Lung (tissue), 17 donors: ENCODE measurements at places on chromosomes 2 and 18. TPM values are rescaled to one million over a fixed set of nuclear protein-coding genes. Genes with fewer than 3 reads are reported as not detected.

Gene MALT1
- polyA plus RNA-seq, result 6.1 TPM

Gene FMNL2
- 31.2 TPM for polyA plus RNA-seq

Gene CNDP1
- 0.08 TPM for polyA plus RNA-seq

Gene GALR1
- not detected for polyA plus RNA-seq

Gene ERICH2
- polyA plus RNA-seq, result 34.9 TPM

Gene SP110
- 16.2 TPM for polyA plus RNA-seq

Gene SERPINB13
- 1.4 TPM for polyA plus RNA-seq

Gene PPM1G
- 57.5 TPM for polyA plus RNA-seq

Gene PRSS56
- polyA plus RNA-seq, result not detected

Gene BOK
- polyA plus RNA-seq, result 26.8 TPM

Gene USP37
- polyA plus RNA-seq, result 2.7 TPM

DNA sequence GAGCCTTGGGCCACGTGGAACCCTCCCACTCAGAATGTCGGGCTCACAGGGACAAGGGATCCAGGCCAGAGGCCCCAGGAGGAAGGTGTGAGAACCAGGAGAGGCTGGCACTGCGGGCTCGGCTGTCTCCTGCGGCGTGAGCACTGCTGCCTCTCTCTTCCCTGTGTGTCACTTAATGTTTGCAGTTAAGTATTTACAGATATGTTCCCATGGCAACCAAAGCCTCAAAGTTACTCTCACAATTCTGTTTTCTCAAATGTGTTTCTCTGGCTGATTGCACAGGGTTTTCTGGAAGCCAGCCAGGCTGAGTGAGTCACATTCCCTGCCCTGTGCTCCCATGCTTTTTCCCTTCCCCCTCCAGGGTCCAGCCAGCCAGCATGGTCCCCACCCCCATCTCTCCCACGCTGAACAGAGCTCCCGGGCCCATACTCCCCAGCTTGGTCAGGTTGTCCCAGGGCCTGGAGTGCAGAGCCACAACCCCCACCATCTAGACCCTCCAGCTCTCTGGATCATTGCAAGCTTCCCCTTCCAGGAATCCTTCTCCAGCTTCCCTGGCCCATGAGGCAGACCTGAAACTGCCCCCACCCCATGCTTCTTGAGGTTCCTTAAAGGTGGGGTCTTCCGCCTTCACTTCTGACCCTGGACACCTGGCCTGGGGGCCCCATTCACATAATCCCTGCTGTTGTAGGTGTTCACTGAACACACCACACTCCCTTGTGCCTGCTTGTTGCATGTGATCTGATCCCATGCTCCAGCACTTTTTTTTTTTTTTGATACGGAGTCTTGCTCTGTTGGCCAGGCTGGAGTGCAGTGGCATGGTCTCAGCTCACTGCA is 265.9 kb downstream of the CELF4 start:
- no peaks in the 10 kb centered on the region for H3K36me3 ChIP-seq
- H3K4me1 ChIP-seq, result peaks cover 34% of the 10 kb centered on the region
- H3K27ac ChIP-seq, result no peak overlapping the region

DNA sequence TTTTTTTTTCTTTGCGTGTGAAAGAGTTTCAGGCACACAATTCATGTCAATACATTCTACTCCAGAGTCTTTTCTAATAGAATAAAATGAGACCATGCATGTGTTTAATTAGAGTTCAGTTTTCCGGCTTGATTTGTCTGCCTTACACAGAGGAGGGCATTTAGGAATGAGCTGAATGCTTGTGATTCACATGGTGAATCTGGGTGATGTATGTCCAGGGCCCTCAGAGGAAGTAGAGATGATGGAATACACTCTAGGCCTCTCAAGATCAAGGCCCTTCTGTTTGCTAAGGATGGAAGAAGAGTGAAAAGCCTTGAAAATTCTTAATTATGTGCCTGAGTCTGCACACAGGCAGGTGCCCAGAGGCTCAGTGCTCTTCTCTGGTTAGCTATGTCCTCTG is 71.0 kb upstream of the CYRIA start:
- no peaks in the 10 kb centered on the region for H3K27me3 ChIP-seq
- no peaks in the 10 kb centered on the region for H3K36me3 ChIP-seq
- H3K4me1 ChIP-seq, result no peaks in the 10 kb centered on the region
- no peak overlapping the region for H3K27ac ChIP-seq

- H3K36me3 ChIP-seq, result no peaks in the 10 kb centered on the region
- no peak for DNase-seq
- H3K27me3 ChIP-seq, result no peaks in the 10 kb centered on the region
- peaks cover 15% of the 10 kb centered on the region for H3K4me1 ChIP-seq
- no peak overlapping the region for H3K27ac ChIP-seq
These were observed 58.6 kb downstream of the GRB14 start for GRCh38 chr2:164562666-164563065.

DNA sequence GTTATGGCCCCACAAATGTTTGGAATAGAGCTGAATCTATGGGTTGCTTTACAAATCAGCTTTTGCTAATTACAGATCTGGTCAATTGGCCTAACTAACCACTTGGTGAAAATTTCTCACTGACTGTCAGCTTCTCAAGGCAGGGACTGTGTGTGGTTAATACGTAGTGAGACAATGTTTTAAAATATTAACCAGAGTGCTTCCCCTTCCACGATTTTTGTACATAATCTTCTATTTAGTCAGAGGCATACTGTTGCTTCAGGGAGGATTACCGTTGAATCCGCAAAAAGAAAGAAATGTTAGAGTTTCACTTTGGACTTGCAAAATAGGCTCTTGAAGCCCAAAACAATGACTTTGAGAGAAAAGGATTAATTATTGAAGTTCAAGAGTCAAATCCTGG is 14.9 kb upstream of the KCNS3 start:
- no peaks in the 10 kb centered on the region for H3K27me3 ChIP-seq
- no peaks in the 10 kb centered on the region for H3K4me1 ChIP-seq

DNA sequence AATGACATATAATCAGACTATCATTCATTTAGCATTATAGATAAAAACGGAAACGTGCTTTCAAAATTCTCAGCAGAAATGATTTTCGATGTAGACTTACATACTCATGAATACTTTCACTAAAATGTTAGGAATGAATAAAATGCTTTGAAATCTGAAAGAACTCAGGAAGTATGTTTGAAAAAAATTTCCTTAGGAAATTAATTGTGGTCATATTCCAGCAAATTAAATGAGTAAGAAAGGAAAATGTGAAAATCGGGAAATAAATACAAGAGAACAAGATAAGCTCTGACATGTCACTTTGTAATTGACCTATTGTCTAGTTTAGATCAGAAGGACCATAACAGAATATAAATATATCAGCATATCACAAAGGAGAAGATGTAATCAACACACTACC is 981.0 kb upstream of the CDH2 start:
- H3K36me3 ChIP-seq, result no peaks in the 10 kb centered on the region
- no peak overlapping the region for H3K4me3 ChIP-seq
- no peaks in the 10 kb centered on the region for H3K4me1 ChIP-seq

GRCh38 chr18:58569490-58569911 is 59.4 kb downstream of the ALPK2 start:
- no peaks in the 10 kb centered on the region for H3K27me3 ChIP-seq
- peaks cover 11% of the 10 kb centered on the region for H3K4me1 ChIP-seq
- H3K4me3 ChIP-seq, result no peak overlapping the region
- H3K36me3 ChIP-seq, result no peaks in the 10 kb centered on the region
- no peak for DNase-seq
- H3K27ac ChIP-seq, result no peak overlapping the region

GRCh38 chr2:144827404-144827803 is 307.5 kb upstream of the ZEB2 start:
- H3K27ac ChIP-seq, result no peak overlapping the region
- DNase-seq, result no peak
- H3K27me3 ChIP-seq, result no peaks in the 10 kb centered on the region
- H3K4me1 ChIP-seq, result peaks cover 7% of the 10 kb centered on the region
- H3K36me3 ChIP-seq, result no peaks in the 10 kb centered on the region

- H3K4me3 ChIP-seq, result no peak overlapping the region
- peak; percentile 67 for DNase-seq
- peaks cover 17% of the 10 kb centered on the region for H3K4me1 ChIP-seq
- H3K36me3 ChIP-seq, result no peaks in the 10 kb centered on the region
- no peak overlapping the region for H3K27ac ChIP-seq
These were observed 51.9 kb downstream of the REEP1 start for GRCh38 chr2:86285571-86285970.

DNA sequence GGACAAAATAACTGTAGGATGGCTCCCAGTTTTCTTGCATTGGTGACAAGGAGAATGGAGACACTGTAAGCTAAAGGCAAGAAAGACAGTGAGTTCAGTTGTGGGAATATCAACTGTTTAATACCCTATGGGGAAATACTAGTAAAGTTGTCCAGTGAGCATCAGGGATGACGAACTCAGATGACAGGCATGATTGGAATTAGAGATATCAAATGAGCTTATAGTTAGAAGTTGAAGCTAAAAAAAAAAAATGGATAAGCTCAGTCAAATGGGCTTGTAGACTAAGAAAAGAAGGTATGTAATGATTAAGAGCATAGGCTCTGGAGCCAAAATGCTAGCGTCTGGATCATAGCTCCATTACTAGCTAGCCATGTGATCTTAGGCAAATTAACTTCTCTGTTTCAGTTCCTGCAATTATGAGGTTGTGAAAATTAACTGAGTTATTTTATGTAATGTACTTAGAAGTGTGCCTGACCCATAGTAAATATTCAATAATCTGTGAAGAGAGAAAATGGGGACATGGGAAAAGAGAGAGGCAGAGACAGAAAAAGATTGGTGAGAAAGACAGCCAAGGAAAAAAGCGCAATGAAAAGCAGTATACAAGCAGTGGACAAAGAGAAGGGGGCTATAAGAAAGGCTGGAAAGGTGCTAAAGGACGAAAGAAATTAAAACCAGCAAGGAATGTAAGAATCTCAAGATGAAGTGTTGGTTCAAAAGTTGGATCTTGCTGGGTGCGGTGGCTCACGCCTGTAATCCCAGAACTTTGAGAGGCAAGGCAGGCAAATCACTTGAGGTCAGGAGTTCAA is 95.7 kb upstream of the SLC39A10 start:
- no peaks in the 10 kb centered on the region for H3K27me3 ChIP-seq
- H3K4me1 ChIP-seq, result no peaks in the 10 kb centered on the region
- DNase-seq, result no peak
- H3K4me3 ChIP-seq, result no peak overlapping the region
- no peak overlapping the region for H3K27ac ChIP-seq

- no peak overlapping the region for H3K4me3 ChIP-seq
- no peak overlapping the region for H3K27ac ChIP-seq
- H3K36me3 ChIP-seq, result no peaks in the 10 kb centered on the region
- no peaks in the 10 kb centered on the region for H3K27me3 ChIP-seq
These were observed 150.7 kb upstream of the LMAN1 start for GRCh38 chr18:59509481-59510442.

DNA sequence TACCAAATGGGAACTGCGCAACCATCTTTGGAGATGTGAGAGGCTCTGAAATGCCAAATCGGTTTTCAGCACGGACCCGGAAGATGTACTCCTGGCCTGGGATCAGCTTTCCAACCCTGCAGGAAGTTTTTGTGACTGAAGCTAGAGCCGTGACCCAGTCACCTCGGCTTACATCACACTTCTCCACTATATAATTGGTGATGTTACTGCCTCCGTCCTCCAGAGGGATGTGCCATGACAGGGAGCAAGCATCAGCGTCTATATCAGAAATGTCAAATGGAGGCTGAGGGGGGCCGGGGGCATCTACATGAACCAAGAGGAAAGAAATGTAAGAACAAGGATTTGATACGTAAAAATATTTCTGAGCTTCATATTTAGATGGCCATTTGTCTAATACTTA is 104.4 kb downstream of the PLEKHA3 start:
- peaks cover 4% of the 10 kb centered on the region for H3K36me3 ChIP-seq
- no peak overlapping the region for H3K27ac ChIP-seq
- no peaks in the 10 kb centered on the region for H3K4me1 ChIP-seq

DNA sequence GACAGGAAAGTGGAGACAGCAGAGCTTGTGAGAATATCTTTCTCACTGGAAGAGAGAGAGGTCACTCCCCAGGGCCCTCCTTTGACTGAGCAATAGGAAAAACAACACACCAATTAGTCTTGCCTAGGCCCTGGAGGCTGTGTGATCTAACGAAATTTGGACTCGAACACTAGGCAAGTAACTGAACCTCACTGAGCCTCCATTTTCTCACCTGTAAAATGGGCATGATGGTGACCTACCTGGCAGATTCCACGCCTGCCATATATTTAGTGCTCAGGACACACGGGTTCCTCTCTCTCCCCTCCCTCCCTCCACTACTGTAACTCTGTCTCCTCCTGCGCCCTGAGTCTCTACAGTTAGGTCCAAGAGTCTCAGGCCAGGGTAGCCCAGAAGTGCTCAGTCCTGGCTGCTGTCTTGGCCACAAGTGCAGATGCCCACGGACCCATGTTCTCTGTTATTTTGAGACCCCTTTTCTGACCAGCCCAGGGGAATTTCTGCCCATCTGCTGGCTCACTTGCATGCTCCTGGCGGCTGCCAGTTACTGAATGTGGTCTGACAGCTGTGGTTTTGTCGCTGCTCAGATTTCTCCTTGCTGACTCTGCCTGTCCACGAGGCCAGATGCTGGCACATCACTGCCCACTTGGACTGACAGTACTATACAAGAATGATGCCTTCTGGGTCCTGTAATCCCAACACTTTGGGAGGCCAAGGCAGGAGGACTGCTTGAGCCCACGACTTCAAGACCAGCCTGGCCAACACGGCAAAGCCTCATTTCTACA is 9.6 kb upstream of the GIGYF2 start:
- H3K4me1 ChIP-seq, result no peaks in the 10 kb centered on the region
- no peak for DNase-seq
- no peaks in the 10 kb centered on the region for H3K27me3 ChIP-seq
- H3K4me3 ChIP-seq, result no peak overlapping the region

DNA sequence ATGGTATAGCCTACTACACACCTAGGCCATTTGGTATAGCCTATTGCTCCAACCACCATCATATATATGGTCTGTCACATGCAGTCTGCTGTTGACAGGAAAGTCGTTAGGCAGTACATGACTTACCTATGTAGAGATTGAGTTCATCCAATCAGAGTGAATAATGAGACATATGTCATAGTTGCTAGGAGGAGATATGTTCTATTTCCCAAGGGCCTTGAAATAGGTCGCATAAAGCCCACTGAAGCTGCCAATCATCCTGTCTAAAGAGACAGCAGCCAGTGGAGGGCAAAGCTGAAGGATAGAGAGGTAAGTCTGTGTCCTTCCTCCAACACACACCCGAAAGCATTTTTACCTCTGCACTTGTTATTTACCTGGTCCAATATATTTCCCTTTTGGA is 263.4 kb downstream of the PTPRM start:
- no peak overlapping the region for H3K4me3 ChIP-seq
- no peaks in the 10 kb centered on the region for H3K4me1 ChIP-seq
- H3K27ac ChIP-seq, result no peak overlapping the region
- no peak for DNase-seq
